Endodermal cell (in vitro differentiated cells): ENCODE measurements at places on chromosomes 2 and 18.

DNA sequence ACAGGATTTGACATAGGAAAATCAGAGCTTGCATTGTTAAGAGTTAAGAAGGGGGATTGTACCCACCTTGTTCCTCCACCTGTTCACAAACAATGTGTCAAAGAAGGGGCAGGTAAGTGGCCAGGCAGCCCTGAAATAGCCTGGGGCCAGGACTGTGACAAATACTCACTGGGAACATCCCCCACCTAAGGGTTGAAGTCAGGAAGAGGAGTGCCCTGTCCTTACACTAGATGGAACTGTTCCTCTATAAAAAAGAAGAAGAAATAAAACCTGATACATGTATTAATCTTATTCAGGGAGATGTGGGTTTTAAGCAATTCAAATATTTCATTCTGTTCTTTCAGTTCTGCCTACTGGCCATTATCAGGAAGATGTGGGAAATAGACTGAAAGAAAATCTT lies 41.9 kb downstream of the TACR1 start:
- no peak overlapping the region for H3K4me3 ChIP-seq
- no peak for DNase-seq
- H3K4me1 ChIP-seq = peaks cover 3% of the 10 kb centered on the region
- no peak overlapping the region for H3K27ac ChIP-seq
- H3K27me3 ChIP-seq = peaks cover 55% of the 10 kb centered on the region

DNA sequence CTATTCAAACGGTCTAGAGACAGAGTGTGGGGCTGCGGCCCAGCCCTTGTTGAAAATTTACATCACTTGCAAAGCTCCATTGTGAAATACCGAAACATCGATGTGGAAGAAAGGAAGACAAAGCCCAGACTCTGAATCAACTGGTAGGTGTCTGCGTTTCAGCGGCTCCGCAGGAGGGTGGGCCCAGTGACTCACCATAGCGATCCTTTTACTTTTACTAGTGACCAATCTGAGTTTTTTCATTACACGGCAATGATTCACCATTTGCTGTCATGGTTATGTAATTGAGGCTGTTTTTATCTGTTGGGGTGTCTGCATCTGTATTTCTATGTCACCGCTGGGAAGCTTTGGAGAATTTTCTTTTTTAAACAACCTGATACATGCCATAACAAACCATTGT lies 66.6 kb upstream of the ODC1 start:
- no peak overlapping the region for H3K27ac ChIP-seq
- H3K4me1 ChIP-seq = no peaks in the 10 kb centered on the region
- H3K27me3 ChIP-seq = no peaks in the 10 kb centered on the region
- H3K36me3 ChIP-seq = no peaks in the 10 kb centered on the region
- no peak overlapping the region for H3K4me3 ChIP-seq

GRCh38 chr18:38358805-38359657 lies 793.4 kb upstream of the CELF4 start:
- no peak for DNase-seq
- no peak overlapping the region for H3K4me3 ChIP-seq
- H3K27ac ChIP-seq = no peak overlapping the region
- H3K27me3 ChIP-seq = no peaks in the 10 kb centered on the region
- no peaks in the 10 kb centered on the region for H3K4me1 ChIP-seq

DNA sequence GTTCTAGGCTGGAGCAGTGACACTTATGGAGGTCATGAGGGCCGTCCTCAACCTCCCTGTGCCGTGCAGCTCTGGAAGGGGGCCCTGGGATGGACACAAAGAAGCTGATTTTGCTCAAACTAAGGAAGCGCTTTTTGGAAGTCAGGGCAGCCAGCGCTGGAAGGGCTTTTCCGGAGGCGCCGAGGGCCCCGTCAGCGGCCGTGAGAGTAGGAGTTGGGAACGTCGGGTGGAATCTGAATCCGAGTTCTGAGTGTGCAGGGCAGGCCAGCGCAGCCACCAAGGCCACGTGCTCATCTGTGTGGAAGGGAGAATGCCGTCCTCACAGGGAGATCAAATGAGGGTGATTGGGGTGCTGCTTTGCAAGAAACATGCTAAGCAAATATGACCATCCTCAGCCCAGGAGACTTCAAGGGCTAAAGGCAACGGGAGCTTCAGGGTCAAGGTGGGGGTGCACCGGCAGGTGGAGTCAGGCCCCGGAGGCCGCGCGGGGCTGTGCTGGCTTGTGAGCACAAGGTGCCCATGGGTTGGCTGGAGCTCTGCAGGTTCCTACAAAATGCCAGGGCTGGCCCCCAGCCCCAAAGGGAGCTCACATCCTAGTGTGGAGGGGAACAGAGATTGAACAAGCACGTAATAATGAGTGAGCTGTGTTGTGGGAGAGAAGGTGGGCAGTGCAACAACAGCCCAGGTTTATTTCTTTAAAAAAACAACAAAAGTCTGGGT lies 70.4 kb upstream of the HPCAL1 start:
- no peak overlapping the region for H3K27ac ChIP-seq
- H3K27me3 ChIP-seq = no peaks in the 10 kb centered on the region
- H3K4me3 ChIP-seq = no peak overlapping the region
- H3K36me3 ChIP-seq = no peaks in the 10 kb centered on the region
- peaks cover 8% of the 10 kb centered on the region for H3K4me1 ChIP-seq
- peak; percentile 36 for DNase-seq

- H3K4me1 ChIP-seq = peaks cover 10% of the 10 kb centered on the region
- DNase-seq = peak; percentile 95
- H3K27ac ChIP-seq = no peak overlapping the region
- H3K36me3 ChIP-seq = no peaks in the 10 kb centered on the region
- no peak overlapping the region for H3K4me3 ChIP-seq
Measured at GRCh38 chr2:41869542-41870264, 178.1 kb upstream of the PKDCC start.

GRCh38 chr18:54157646-54158385 lies 66.7 kb downstream of the MBD2 start:
- no peak overlapping the region for H3K27ac ChIP-seq
- no peaks in the 10 kb centered on the region for H3K36me3 ChIP-seq
- no peaks in the 10 kb centered on the region for H3K4me1 ChIP-seq
- no peak overlapping the region for H3K4me3 ChIP-seq

GRCh38 chr18:49491534-49491856 lies 4.5 kb upstream of the C18orf32 start:
- no peak for DNase-seq
- H3K36me3 ChIP-seq = peaks cover 42% of the 10 kb centered on the region
- H3K4me1 ChIP-seq = peaks cover 13% of the 10 kb centered on the region
- H3K4me3 ChIP-seq = peak overlapping the region; percentile 90
- H3K27ac ChIP-seq = peak overlapping the region; percentile 94
